ENCODE measurements at places on chromosomes 11 and 22. TPM values are rescaled to one million over a fixed set of nuclear protein-coding genes. Genes with fewer than 3 reads are reported as not detected.

GRCh38 chr11:77212314-77213007 is 84.4 kb downstream of the MYO7A start:
- DNase-seq, result no peak

GRCh38 chr22:28025333-28025732 is 106.3 kb upstream of the PITPNB start:
- DNase-seq, result no peak

- DNase-seq, result no peak
Measured at GRCh38 chr11:123264431-123264780, 69.4 kb upstream of the CLMP start.

CARD10 gene
- 12.0 TPM for total RNA-seq

DNA sequence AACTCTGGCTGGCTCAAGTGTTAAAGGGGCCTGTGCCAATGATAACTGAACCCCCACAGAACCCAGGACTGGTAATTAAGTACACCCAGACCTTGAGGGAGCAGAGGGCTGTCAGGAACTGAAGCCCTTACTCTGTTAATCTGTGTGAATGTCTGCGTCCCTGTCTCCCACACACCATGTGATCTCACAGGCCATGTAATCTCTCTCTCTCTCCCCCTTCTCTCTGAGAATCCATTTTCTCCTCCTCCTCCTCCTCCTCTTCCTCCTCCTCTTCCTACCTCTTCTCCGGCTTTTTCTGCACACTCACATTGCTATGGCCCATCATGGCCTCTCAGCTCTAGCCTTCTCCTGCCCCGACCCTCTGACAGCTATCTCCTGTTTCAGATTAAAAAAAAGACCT is 14.6 kb upstream of the IRAG1 start:
- DNase-seq, result no peak

GRCh38 chr11:26706181-26706580 is 15.7 kb downstream of the SLC5A12 start:
- DNase-seq, result no peak

GRCh38 chr11:61127991-61128390 is 25.7 kb downstream of the CD5 start:
- no peak for DNase-seq

DMC1 gene
- total RNA-seq, result 1.1 TPM

DNA sequence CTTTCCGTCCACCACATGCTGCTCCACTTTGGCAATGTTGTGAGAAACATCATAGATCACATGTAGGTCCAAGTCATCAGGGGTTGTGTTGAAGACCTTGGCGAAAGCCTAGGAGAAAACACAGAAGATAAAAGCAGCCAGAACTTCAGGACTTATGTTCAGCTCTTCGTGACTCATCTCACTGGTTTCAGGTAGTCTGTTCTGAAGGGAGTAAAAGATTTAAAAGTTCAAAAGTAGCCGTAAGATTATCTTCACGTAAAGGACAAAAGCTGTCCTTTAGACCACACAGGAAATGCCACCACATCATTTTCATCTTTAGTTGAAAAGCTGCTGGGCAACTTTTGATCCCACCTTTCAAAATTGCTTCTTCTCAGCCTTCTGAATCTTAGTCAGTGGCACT is 16.9 kb downstream of the RTCB start:
- no peak for DNase-seq

ST14 gene
- total RNA-seq, result 24.3 TPM
